ENCODE measurements at places on chromosomes 1 and 21.

- DNase-seq, result no peak
Observed at GRCh38 chr1:18673976-18674375, 43.3 kb downstream of the PAX7 start.

DNA sequence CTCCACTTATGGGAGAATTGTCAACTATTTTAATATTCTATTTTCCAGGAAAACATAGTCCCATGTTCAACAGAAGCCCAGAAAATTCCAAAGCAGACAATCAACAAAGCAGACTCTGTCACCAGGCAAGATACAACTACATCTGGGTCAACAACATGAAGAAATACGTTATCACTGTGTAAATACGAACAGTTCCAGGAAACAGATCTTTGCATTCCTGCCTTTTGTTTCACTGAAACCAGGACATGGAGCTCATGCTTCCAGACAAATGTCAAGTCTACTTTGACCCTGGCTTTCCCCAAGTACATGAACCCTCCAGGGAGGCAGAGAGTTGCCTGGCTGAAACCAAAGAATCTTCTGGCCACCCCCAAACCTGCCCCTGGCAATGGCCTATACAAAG is 106.7 kb downstream of the SETD4 start:
- DNase-seq, result no peak

DNA sequence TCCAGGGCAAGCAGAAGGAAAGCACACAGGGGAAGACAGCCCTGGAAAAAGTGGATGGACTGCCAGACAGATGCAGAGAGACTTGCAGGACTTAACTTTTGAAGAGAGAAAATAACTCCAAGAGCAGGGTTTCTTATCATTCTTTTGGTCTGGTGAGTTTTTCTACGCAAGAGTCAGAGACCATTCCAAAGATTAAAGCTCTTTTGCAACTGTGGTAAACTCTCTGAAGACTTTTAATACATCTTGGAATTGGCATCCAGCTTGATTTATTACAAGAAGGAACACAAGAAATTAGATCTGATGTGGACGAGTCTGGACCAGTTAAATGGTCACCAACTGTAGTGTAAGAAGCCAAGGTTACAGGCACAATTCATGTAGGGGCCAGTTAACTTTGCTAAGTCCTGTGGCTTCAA is 153.4 kb downstream of the SIPA1L2 start:
- DNase-seq, result no peak

- DNase-seq, result no peak
Observed at GRCh38 chr1:85132078-85132720, 68.6 kb downstream of the SYDE2 start.

DNA sequence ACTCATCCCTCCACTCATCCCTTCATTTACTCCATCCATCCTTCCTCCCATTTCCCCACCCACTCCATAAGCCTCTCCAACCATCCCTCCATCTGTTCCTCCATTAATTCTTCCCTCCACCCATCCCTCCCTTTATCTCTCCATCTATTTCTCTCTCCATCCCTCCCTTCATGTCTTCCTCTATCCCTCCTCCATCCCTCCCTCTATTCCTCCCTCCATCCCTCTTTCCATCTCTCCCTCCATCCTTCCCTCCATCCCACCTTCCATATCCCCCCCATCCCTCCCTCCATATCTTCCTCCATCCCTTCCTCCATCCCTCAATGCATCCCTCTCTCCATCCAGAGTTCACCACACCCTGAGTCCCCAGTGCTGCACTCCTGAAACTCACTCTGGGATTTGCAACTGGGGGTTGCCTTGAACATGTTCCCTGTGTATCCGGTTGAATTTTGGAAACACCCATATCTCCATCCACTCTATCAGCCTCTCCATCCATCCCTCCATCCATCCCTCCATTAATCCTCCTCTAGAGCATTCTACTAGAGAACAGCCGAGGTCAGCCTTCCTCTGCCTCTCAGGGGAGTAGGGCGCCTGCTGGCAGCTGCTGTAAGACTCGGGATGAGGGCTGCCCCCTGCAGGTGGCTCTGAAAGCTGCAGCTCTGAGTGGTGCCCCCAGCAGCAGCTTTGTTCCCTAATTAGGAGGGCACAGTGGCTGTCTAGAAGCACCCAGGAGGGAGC is 39.4 kb downstream of the ABCG1 start:
- peak; percentile 83 for DNase-seq

GRCh38 chr1:165891111-165891860 is 63.9 kb downstream of the UCK2 start:
- DNase-seq, result no peak

GRCh38 chr21:35583566-35584216 is 476.6 kb downstream of the SETD4 start:
- no peak for DNase-seq

GRCh38 chr1:186564582-186564981 is 103.7 kb upstream of the PDC start:
- no peak for DNase-seq
